ENCODE measurements at places on chromosomes 12 and 14.

- no peak for DNase-seq
These were observed 26.4 kb downstream of the CMKLR1 start for GRCh38 chr12:108312693-108313189.

DNA sequence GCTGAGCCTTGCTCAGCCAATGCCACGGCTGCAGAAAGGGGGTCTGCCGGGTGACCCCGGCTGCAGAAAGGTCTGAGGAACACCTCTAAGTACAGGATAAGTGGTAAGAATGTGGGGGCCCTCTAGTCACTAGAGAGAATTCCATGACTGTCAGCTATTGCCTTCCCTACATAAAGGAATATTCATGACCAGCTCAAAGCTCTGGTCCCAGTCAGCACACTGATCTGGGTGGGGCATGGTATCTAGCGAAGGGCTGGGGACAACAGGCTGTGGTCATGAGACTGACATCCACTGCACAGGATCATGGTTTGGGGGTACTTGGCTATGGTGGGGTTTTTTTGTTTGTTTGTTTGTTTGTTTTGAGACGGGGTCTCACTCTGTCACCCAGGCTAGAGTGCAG is 42.1 kb downstream of the DCAF4 start:
- no peak for DNase-seq

DNA sequence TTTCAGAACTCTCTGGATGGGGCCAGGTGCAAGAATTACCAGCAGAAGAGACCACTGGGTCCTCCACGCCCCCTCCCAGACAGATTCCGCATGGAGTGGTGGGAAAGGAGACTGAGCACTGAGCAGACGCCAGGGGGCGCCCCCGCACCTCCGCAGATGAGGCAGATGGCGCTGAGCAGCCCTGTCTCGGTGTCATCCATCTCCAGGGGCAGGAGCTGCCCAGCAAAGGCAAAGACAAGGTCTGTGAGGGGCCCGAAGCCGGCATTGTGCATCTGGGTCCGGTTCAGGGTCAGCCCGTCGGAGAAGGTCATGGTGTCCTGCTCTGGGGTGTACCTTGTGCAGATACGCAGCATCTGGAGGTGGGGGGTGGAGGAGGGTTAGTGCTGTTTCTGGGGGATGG is 6.3 kb upstream of the ITGB7 start:
- DNase-seq = no peak

- DNase-seq = no peak
These were observed 33.8 kb downstream of the SAMD4A start for GRCh38 chr14:54600717-54601109.

- DNase-seq = peak; percentile 39
These were observed 87.2 kb upstream of the PTPRB start for GRCh38 chr12:70724444-70724843.

DNA sequence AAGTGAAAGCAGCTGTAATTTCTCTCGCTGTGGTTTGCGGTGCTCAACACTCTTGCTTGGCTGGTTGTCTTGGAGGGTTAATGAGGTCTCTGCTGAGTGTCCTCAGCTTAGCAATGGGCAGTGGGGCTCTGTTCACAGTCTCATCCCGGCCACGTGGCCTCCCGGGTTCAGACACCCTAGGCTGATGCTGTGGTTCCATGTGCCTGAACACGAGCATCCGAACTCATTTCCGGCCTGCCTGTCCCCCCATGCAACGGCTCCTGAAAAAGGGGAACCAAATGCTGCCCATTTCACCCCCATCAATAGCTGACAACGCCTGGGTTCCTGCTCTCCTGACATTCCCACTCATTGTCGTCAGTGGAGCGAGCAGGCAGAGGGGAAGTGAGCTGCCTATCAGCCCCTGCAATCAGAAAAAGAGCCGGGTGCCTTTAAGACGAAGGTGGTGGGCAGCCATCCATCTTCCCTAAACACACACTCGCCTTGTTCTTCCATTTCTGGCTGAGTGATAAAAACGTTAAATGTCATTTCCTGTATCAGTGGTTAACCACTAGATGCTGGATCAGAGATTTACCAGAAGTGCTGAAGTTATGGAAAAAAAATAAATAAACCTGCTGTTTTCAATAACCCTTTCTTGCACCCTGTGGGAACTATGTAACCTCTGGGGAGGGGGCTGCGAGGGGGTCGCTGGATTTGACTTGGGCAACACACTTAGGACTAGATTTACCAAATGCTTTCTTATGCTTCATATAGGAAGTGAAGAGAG is 60.3 kb upstream of the BCL2L14 start:
- DNase-seq = no peak
